Activated naive CD4-positive, alpha-beta T cell treated with Interleukin-2 at 50 U/mL for 16 hours (primary cell): ENCODE measurements at places on chromosomes 12 and 14.

- DNase-seq = no peak
Observed at GRCh38 chr12:10965476-10965875, 21.2 kb downstream of the TAS2R50 start.

DNA sequence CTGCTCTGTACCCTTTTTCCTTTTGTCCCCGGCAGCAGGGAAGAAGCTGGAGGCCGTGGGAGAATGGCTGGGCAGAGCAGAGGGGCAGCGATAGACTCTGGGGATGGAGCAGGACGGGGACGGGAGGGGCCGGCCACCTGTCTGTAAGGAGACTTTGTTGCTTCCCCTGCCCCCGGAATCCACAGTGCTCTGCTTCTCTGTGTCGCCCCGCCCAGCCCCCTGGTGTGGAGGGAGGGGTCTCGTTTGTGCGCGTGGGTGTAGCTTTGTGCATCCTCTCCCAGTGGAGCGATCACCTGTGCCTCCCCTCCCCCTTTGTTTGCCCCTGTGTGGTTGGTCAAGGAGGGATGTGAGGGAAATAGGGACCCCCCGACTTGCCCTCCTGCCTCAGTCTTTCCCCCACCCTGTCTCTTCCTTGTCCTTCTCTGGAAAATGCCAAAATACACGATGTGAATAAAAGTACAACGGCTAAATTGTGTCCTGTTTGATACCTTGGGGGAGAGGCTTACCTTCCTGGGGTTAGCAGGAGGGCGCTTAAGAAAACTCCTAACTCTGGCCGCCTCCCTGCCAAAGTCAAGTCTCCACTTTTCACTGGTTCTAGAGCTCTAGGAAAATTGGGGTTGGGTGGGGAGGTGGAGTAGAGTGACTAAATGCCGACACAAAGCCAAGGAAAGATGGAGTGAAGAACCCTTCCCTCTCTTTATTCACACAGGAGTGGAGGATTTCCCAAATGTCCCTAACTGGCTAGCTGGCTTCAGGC, 990 bp upstream of the TPI1 start:
- DNase-seq = no peak

GRCh38 chr12:99948370-99948769, 36.4 kb downstream of the ANKS1B start:
- DNase-seq = no peak

- DNase-seq = no peak
Observed at GRCh38 chr12:9872742-9873141, 3.6 kb upstream of the CLEC2B start.

DNA sequence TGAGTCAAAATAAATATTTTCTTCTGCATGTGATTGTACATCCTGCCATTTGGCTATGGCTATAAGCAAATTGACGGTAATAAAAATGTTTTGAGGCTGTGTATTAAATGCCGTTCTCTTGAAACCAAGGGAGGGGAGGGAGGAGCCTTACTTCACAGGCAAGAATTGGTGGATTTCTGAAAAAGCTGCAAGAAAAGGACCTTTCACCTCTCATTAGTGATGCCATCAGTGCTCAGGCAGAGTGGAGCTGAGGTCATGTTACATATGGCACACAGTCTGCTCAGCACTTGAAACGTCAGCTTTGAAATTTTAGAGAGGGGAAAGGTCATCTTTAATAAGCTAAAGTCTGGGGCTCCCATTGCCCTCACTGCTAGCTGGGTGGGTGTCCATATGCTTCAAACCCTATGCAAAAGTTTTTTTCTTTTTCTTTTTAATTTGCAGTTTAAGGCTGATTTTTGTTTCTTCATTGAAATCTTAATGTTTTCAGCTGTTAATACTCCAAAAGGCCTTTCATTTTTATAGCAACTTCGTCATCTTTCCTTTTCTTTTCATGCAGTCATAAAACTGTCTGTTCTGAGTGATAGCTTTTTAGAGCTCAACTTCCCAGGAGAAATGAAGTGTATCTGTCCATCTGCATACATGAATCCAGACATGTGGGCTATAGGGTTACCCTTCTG, 9.8 kb upstream of the SIX1 start:
- DNase-seq = no peak

GRCh38 chr14:45185100-45185814, 49.5 kb downstream of the FANCM start:
- DNase-seq = no peak

GRCh38 chr14:71651228-71651627, 281.0 kb upstream of the RGS6 start:
- no peak for DNase-seq

DNA sequence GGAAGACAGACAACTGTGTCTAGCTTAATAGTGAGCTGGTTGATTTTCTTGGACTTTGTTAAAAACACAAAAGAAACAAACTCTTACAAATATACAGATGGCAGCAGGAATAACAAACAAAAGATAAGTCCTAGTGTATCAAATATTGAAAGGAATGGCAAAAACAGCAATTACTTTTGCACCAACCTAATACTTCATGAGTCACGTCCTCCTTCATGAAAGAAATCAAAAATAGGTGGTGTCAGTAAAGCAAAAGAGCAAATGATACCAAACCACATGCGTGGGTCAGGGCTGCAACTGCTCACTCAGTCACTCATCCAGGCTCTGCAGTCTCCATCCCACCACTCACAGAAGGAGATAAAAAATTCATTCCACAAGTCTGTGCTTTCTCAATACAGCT, 11.8 kb downstream of the ATG14 start:
- no peak for DNase-seq

- DNase-seq = no peak
Observed at GRCh38 chr12:96057986-96058553, 22.7 kb upstream of the LTA4H start.

DNA sequence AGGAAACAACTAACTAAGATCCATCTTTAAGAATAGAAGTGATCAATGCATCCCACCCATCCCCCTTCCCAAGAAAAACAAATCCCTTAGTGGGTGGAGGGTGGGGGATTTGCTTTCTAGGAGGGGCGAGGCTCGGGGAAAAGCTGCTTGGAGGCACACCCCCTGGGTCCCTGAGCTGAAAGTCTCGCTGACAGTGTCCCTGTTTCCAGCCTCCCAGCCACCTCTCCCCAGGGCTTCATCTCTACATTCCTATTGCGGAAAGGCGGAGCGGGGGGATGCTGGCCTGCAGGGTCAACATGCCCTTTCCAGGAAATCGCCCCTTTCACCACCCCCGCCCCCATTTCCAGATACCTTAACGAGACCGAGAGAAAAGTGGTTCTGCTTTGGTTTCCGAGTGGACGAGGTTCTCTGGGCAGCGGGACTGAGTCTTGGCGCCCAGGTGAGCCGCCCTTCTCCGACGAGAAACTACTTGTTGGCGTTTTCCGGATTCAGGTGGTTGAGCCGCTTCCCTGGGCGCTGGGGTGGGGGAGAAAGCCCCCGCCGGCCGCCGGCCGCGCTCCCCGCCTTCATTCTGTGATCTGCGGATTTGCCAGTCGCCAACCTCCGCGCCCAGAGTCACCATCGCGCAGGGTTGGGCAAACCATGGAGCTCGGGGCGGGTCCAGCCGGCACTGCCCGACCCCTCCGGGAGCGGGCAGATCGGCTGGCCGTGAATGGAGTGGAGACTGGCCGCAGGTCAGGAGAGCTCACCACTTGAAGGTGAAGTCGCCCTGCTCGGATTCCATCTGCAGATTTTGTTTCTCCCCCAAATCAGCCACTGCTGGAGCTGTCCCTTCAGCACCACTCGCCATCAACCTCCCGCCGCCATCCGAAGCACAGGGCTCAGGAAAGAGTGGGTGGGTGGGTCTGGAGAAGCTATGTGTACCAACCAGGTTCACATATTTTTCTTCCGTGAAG, 505 bp downstream of the KCNC2 start:
- DNase-seq = peak; percentile 18

GRCh38 chr12:50221228-50222008, 54.2 kb upstream of the CERS5 start:
- no peak for DNase-seq

- peak; percentile 35 for DNase-seq
Observed at GRCh38 chr12:7439579-7440505, 4.1 kb downstream of the CD163L1 start.

DNA sequence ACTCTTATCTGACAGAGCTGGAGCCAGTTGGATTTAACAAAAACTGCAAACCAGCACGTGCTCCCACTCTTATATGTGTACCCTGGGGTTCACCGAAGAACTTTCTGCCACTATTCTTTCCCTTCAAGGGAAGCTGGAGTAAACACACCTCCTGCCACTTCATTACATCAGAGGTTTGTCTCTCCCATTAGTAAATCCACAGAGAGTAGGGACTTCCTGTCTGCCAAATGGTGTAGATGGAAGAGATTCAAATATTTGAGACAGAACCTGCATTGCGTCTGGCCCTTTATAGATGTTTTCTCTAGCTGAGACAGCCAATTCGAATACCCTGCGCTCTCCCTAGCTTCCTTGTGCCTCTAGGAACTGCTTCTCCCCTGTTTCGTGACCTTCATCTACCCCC, 29.1 kb upstream of the AEBP2 start:
- no peak for DNase-seq

DNA sequence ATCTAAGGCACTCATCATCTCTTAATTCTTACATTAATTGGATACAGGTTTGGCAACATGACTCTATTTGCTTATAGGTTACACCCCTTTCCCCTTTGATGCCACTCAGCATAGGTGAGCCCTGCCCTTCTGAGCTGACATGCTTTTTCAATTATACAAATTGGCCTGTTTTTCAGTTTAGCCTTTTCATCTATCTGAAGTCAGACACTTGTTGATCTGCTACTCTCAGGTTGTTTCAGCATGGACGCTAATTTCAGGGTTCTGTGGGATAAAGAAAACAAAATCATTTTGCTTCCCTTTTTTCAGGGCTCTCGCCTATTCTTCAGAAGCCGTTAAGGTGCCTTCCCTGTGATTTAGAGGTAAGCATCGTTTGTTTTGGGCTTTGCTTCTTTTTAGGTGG, 55.3 kb downstream of the DACT1 start:
- DNase-seq = no peak

- no peak for DNase-seq
Observed at GRCh38 chr14:105412771-105413543, 6.7 kb upstream of the MTA1 start.

GRCh38 chr12:64042911-64043310, 179.2 kb downstream of the KICS2 start:
- DNase-seq = no peak
